ENCODE measurements at places on chromosomes 5 and 9.

DNA sequence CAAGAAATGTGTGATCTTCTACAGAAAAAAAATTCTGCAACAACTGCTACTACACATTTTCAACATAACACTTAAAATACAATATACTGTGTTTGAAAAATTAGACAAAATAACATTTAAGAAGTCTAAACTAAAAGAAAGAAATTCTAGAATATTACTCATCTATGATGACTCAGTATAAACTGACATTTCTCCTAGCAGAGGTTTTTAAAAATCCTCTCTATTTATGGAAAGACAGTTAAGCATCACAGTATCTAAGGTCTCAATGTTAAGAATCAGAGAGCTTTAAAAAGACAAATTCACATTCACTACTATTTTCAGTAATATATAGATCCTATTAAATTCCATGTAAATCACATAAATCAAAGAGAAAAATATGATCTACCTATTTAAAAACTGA, 61.3 kb downstream of the NR2F1-AS1 start:
- no peak for DNase-seq

DNA sequence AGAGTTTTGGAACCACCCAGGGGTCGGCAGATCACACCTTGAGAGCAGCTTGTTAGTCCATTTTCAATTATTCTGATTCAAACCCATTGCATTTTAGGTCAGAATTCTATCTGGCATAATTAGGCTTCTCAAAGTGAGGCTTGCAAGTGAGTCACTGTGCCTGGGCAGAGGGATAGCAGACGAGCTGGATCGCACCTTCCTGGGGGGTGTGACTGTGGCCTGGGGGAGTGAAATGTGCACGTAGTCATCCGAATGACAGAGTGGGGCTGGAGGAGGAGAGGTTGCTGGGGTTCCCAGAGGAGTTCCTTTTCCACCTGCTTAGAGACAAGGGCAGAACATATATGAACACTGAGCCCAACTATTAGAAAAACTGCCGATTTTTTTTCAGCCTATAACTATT, 31.7 kb downstream of the SPACA9 start:
- DNase-seq, result no peak

- no peak for DNase-seq
These were observed at the start of gene FGF10 for GRCh38 chr5:44389090-44389822. TSS of gene FGF10 (minus strand) at chr5:44389420. CDS start at chr5:44388682, 738 bp downstream.

DNA sequence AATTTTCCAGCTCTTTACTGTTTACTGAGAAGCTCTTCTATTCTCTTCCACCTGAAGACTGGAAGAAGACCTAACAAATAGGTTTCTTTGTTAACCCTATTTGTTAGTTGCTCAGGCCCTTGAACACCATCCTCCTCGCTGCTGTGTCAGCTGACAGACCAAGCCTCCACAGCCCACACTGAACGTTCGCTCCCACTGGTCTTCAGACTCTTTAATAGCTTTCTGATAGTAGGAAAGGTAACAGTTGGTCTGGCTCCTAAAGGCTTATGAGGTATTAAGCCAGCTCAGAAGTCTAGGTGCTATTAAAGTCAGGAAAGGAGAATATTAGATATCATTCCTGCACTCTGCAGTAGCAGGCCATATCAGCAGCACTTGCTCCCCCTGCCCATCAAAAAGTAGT, 23.3 kb upstream of the F2R start:
- no peak for DNase-seq

Measured in NCI-H2029 (cell line).